Nasal cavity respiratory epithelium epithelial cell of viscerocranial mucosa (primary cell): ENCODE measurements at places on chromosomes 2 and 18. TPM values are rescaled to one million over a fixed set of nuclear protein-coding genes. Genes with fewer than 3 reads are reported as not detected.

Gene WNT6
- total RNA-seq = not detected in 2 replicates

Gene RMDN2
- 1.4 and 3.7 TPM in 2 replicates for total RNA-seq

Gene SLC4A3
- total RNA-seq = 1.7 and 6.9 TPM in 2 replicates

Gene OR6B2
- not detected in 2 replicates for total RNA-seq

Gene RUFY4
- not detected in 2 replicates for total RNA-seq

Gene CYP27C1
- total RNA-seq = 0.34 and 0.36 TPM in 2 replicates

Gene CD8B2
- total RNA-seq = not detected in 2 replicates

Gene AGAP1
- total RNA-seq = 19.5 and 30.0 TPM in 2 replicates

Gene SERPINB4
- total RNA-seq = 1.7 and 63.5 TPM in 2 replicates

Gene SATB2
- 0.68 and 3.5 TPM in 2 replicates for total RNA-seq

Gene KCTD18
- total RNA-seq = 28.5 and 30.4 TPM in 2 replicates

Gene ITGB6
- total RNA-seq = 25.6 and 414 TPM in 2 replicates

Gene ABCB11
- under 0.01 and 0.07 TPM in 2 replicates for total RNA-seq

Gene ARHGAP15
- 0.07 TPM in 1 of 2 replicates, not detected in the other for total RNA-seq

Gene ERBB4
- 0.14 TPM in 1 of 2 replicates, not detected in the other for total RNA-seq

Gene SMAD2
- total RNA-seq = 48.5 and 184 TPM in 2 replicates

Gene PTPN2
- 58.4 and 72.5 TPM in 2 replicates for total RNA-seq

Gene UNC80
- under 0.01 and 0.21 TPM in 2 replicates for total RNA-seq

Gene ARHGAP25
- total RNA-seq = 1.7 and 2.1 TPM in 2 replicates

Gene CYBRD1
- 8.9 and 33.0 TPM in 2 replicates for total RNA-seq

Gene IL36B
- total RNA-seq = under 0.01 TPM in 1 of 2 replicates, not detected in the other

Gene CFC1
- total RNA-seq = not detected in 2 replicates

Gene LAMA3
- total RNA-seq = 859 and 1,149 TPM in 2 replicates

Gene SPATA3
- total RNA-seq = not detected in 2 replicates

Gene PLB1
- 0.34 and 1.6 TPM in 2 replicates for total RNA-seq

Gene AMER3
- not detected in 2 replicates for total RNA-seq

Gene IL36G
- 1.7 and 2.6 TPM in 2 replicates for total RNA-seq

Gene ONECUT2
- total RNA-seq = under 0.01 and 0.07 TPM in 2 replicates

Gene HNMT
- under 0.01 and 2.1 TPM in 2 replicates for total RNA-seq

Gene ALPP
- under 0.01 TPM in 1 of 2 replicates, not detected in the other for total RNA-seq

Gene PSMA8
- total RNA-seq = not detected in 2 replicates

Gene TCF7L1
- total RNA-seq = 0.34 and 3.8 TPM in 2 replicates

Gene KIF5C
- total RNA-seq = under 0.01 TPM in 2 replicates

Gene PRKAG3
- total RNA-seq = not detected in 2 replicates

Gene KCNF1
- total RNA-seq = 0.21 TPM in 1 of 2 replicates, not detected in the other

Gene PTH2R
- total RNA-seq = not detected in 2 replicates

Gene ALK
- total RNA-seq = 0.14 TPM in 1 of 2 replicates, not detected in the other

Gene MTLN
- 33.6 and 102 TPM in 2 replicates for total RNA-seq
